ENCODE measurements at places on chromosomes 16 and 17.

DNA sequence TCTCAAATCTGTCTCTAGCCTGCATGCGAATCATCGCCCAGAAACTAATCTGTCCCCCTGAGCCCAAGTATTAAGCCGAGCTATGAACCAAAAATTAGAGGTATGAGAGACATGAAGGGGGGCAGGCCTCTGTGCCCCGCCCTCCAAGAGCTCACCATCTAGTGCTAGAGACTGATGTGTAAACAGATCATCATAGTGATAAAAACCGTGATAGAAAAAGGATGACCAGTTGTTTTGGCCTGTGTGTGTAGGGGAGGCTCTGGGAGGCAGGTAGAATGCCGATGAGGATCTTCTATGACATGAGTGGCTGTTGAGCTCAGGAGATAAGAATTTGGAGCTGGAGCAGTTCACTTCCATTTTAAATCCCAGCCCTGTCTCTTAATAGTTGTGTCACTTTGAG is 89.1 kb upstream of the TBX2 start:
- no peak for DNase-seq

GRCh38 chr16:48133455-48134211 is 22.2 kb downstream of the ABCC12 start:
- no peak for DNase-seq

- DNase-seq, result peak; percentile 96
Observed at GRCh38 chr17:42276359-42276608, at the start of gene STAT5B. STAT5B (minus strand) TSS chr17:42276391; CDS start chr17:42232127, 44,264 bp downstream.

GRCh38 chr16:51497541-51498211 is 346.6 kb upstream of the SALL1 start:
- no peak for DNase-seq

- no peak for DNase-seq
Observed at GRCh38 chr17:30226878-30227277, 8.6 kb downstream of the SLC6A4 start.

GRCh38 chr17:66967837-66968543 is 3.5 kb downstream of the CACNG4 start:
- no peak for DNase-seq

DNA sequence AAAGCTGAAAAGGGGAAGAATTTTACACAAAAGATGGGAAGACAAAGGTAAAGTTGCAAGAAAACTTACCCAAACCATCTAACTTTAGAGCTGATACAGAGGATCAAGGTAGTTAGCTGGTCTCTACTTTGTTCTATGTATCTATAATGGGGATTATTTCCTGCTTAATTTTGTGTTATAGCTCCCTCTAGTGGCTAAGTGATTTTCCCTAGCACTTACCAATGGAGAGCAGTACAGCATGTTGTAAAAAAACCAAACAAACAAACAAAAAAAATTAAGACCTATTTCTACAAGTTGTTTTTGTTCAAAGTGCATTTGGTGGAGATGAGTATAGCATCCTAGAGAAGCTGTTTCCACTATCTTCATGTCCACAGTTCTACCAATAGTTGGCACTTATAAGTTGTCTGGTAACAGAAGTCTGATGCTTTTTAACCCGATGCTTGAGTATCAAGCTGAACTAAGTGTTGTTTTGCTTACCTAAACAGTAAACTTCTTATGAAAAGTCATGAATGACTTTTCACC is 7.5 kb downstream of the SRSF1 start:
- DNase-seq, result peak; percentile 56

DNA sequence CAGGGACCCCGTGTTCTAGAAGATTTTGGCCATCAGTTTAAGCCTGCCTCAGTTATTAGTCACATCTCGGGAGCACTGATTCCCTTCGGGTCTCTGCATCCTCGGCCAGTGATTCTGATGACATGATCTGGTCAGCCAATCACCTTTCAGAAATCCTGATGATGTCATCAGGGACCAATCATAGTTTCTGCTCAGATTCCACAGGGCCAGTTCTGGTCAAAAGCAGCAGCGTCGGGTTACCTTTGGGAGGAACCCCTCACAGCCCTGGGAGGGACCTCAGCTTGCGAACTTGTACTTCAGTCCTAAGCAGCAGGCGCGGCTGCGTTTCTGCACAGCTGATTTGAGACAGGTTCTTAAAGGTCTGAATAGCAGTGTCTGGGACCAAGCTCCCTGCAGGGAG is 13.9 kb downstream of the KDM8 start:
- DNase-seq, result peak; percentile 33

GRCh38 chr16:57940382-57940966 is 30.5 kb downstream of the CNGB1 start:
- DNase-seq, result no peak

DNA sequence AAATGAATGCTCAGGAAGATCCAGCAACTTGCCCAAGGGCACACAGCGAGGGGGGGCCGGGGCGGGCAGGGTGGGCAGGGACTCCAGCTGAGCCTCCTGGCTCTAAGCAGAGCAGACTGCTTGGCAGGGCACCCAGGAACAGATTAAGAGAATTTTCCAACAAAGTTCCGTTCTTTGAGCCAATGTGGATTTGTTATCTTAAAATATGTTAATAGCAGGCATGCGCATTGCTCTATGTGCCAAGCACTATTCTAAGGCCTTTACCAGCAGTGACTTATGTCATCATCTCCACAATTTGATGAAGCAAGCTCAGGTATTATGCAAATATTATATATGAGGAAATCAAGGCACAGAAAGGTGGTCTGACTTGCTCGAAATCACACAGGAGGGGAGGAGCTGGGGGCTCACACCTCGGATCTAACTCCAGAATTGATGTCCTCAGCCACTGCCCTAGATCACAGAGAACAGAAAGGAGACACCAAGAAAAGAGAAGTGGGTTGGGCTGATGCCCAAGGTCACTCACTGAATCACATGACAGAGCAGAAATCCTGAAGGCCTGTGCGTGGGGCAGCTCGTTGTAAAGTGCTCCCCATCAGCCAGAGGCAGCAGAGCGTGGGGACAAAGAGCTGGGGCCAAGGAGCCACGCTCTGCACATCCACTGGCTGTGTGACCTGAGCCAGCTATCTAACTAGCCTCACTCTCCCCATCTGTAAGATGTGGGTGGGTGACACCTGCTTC is 23.2 kb upstream of the MEAK7 start:
- no peak for DNase-seq

DNA sequence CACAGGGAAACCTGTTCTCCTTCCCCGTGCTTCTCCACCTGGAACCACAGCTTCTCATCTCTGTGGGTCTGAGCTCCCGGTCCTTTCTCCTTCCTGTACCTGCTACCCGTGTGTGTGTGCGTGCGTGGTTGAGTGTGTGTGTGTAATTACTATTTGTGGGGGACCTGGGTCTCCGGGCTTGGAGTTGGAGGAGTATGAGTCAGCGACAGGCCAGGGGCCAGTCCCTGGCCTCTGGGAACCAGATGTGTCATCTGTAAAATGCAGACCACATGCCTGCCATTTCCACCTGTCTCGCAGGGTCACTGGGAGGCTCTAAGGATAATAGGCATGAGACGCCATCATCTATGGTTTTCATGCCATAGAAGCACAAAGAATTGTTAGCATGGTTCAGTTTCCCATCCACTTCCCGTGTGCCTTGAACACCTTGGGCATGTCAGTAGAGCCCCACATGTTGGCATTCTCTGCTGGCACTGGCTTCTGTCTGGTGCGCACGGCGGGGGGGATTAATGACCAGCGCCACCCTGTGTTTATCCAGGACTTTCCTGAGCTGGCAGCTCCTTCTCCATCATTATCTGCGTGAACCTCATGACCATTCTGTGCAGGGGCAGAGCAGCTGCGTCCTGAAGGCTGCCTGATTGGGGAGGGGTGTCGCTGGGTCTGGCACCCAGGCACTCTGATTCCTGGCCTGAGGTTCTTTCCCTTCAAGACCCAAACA is 1.5 kb downstream of the ZNF205 start:
- no peak for DNase-seq

GRCh38 chr16:48155926-48156789 is at the start of gene ABCC12:
ABCC12 (minus strand) TSS chr16:48155993; CDS start chr16:48146424, 9,569 bp downstream.
- no peak for DNase-seq

- DNase-seq, result peak; percentile 48
Observed at GRCh38 chr16:72715267-72715666, 332.7 kb downstream of the ZFHX3 start.

Data from GM03348 (cell line).